CD4-positive, CD25-positive, alpha-beta regulatory T cell (primary cell): ENCODE measurements at places on chromosomes 3 and 15. TPM values are rescaled to one million over a fixed set of nuclear protein-coding genes. Genes with fewer than 3 reads are reported as not detected.
A peak's percentile ranks its signal among the peaks of the same experiment; 100 is the strongest.

ISLR gene
- not detected for polyA plus RNA-seq

CLDN1 gene
- polyA plus RNA-seq: not detected

- H3K4me3 ChIP-seq: peak overlapping the region; percentile 67
- H3K36me3 ChIP-seq: peaks cover 27% of the 10 kb centered on the region
- peaks cover 86% of the 10 kb centered on the region for H3K4me1 ChIP-seq
- H3K27ac ChIP-seq: peak overlapping the region; percentile 91
- no peaks in the 10 kb centered on the region for H3K27me3 ChIP-seq
Measured at GRCh38 chr3:30657914-30658313, 51.5 kb downstream of the TGFBR2 start.

RETNLB gene
- polyA plus RNA-seq: not detected

DNA sequence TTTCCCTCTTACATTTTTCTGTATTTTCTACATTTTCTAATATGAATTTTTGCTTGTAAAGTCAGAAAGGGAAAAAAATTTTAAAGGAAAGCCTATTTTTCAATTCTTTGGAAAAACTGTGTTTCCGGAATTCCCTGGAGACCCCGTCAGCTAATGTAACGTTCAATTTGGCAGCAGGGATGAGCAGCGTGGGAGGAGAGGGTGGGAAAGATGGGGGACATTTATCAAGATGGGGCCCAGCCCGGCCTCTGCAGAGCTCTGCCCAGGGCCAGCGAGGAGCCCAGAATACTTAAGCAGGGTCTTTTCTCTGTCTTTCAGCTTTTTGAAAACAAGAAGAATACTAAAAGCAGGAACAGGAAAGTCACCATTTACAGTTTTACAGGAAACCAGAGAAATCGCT lies 129.0 kb downstream of the LRRK1 start:
- H3K36me3 ChIP-seq: no peaks in the 10 kb centered on the region
- H3K27me3 ChIP-seq: no peaks in the 10 kb centered on the region
- no peak overlapping the region for H3K4me3 ChIP-seq
- no peak for DNase-seq
- no peaks in the 10 kb centered on the region for H3K4me1 ChIP-seq

CCR9 gene
- polyA plus RNA-seq: 5.6 TPM

ASB14 gene
- polyA plus RNA-seq: 0.26 TPM

DNA sequence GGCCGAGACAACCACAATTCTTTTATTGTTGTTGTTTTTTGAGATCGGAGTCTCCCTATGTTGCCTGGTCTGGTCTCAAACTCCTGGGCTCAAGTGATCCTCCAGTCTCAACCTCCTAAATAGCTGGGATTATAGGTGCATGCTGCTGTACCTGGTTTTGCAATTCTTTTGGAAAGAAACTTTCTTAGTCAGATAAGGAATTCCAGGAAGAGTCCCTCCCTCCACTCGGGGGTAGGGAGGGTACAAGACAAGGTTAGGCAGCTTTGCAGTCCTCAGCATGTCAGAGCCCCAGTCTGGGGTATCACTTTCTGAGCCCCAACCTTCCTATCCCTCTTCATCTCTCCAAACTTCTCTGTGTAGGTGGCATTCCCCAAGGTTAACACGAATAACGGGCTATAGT lies 33.8 kb upstream of the FURIN start:
- no peak overlapping the region for H3K4me3 ChIP-seq
- H3K27me3 ChIP-seq: no peaks in the 10 kb centered on the region
- H3K36me3 ChIP-seq: no peaks in the 10 kb centered on the region

- H3K4me1 ChIP-seq: no peaks in the 10 kb centered on the region
- H3K27ac ChIP-seq: no peak overlapping the region
- no peak overlapping the region for H3K4me3 ChIP-seq
- no peaks in the 10 kb centered on the region for H3K27me3 ChIP-seq
Measured at GRCh38 chr3:63333815-63334214, 55.7 kb downstream of the SYNPR start.

GRCh38 chr3:13002398-13003124 lies 70.7 kb downstream of the IQSEC1 start:
- H3K27ac ChIP-seq: peak overlapping the region; percentile 50
- H3K36me3 ChIP-seq: peaks cover 44% of the 10 kb centered on the region
- peak; percentile 68 for DNase-seq
- H3K4me1 ChIP-seq: peaks cover 70% of the 10 kb centered on the region
- peak overlapping the region; percentile 58 for H3K4me3 ChIP-seq
- H3K27me3 ChIP-seq: no peaks in the 10 kb centered on the region

- no peak overlapping the region for H3K4me3 ChIP-seq
- DNase-seq: no peak
- H3K27ac ChIP-seq: no peak overlapping the region
Measured at GRCh38 chr3:125442506-125442905, 67.4 kb upstream of the ZNF148 start.

UBE2E1 gene
- 12.8 TPM for polyA plus RNA-seq
